ENCODE measurements at places on chromosomes 3 and 15.

DNA sequence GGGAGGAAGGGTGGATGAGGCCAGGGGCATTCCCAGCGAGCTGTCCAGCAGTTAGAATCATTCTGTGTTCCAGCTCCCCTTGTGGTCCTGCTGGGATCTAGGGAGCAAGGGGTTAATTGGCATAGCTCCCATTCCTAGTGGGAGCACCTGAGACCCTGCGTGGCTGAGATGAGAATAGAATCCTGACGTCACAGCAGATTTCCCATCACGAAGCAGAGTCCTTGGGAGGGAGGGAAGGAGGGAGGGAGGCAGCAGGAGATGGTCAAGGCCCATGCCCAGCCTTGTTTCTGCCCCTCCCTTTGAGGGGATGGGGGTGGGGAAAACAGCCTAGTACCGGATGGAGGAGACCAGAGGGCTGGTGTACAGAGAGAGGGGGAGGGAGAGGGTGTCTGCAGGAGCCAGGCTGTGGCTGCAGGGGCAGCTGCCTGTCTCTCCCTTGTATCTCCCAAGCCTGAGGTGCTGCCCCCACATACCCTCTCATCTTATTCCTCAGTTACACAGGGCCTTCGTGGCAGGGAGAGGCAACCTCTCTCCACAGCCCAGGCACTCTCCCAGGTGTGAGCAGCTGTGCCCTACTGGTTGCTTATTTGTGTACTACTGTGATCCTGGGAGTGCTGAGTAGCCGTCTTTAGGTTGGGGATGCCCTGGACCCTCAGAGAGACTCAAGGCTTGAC is 5.4 kb downstream of the TYRO3 start:
- DNase-seq, result peak; percentile 39

DNA sequence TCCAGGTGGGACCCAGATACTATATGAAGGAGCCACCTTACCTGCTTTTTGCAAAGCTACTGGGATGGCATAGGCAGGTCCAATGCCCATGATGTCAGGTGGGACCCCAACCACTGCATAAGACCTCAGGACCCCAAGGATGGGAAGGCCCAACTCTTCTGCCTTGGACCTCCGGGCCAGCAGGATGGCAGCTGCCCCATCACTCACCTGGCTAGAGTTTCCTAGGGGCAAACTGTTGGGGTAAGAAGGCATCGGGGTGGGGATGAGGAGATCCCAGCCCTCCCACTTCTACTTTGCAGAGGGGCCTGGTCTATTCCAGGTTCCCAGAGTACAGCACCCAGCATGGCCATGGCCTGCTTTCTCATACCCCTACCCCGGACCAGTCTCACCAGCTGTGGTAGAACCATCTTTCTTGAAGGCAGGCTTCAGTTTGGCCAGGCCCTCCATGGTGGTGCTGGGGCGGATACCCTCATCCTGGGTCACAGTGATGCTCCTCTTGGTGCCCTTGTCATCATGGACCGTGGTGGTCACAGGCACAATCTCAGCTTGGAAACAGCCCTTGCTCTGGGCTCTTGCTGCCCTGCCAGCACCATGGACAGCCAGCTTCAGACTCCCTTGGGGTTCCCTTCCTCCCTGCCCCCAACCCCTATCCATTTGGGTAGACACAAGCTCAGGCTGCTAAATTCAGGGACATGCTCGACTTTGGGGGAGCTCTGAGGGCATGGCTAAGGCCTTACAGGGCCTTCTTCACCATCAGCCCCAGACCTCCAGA is 10.6 kb downstream of the ACAA1 start:
- DNase-seq, result no peak

GRCh38 chr15:82919231-82919886 is 33.2 kb downstream of the HOMER2 start:
- peak; percentile 47 for DNase-seq

DNA sequence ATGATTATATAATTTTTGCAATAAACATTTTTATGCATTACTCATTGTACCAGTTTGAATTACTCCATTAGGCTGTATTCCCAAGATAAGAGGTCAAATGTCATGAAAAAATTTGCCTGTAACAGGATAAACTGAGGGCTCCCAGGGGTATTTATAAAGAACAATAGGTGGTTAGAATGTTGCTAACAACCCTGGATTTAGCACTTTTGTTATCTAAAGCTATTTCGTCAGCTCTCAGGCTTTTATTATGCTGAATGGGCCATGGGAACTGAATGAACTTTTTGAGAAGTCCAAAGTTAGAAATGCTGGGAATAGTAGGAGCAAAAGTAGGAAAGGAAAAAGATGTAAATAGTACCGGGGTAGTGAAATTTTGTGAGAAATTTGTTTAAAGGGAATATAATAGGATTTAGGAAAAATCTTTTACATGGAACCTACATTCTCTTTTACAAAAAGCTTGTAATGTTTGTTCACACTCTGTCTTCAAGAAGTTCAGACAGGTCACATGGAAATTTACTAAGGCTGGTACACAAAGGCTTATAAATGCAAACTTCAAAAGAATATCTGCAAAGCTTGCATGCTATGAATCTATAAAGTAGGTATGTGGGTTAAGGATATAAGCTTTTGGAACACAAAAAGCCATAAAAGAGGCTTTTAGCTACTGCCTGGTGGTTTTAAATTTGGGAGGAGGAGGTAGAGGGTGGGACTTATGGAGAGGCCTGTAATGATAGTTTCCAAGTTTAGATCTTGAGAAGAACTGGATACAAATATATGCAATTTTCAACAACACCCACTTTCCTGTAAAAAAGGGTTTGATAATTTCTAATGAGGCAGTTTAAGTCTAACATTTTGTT is 445.8 kb upstream of the NAALADL2 start:
- no peak for DNase-seq

GRCh38 chr3:196518966-196519717 is 4.0 kb upstream of the SMCO1 start:
- DNase-seq, result peak; percentile 69

GRCh38 chr3:100503448-100503847 is 11.0 kb downstream of the TMEM45A start:
- DNase-seq, result no peak

DNA sequence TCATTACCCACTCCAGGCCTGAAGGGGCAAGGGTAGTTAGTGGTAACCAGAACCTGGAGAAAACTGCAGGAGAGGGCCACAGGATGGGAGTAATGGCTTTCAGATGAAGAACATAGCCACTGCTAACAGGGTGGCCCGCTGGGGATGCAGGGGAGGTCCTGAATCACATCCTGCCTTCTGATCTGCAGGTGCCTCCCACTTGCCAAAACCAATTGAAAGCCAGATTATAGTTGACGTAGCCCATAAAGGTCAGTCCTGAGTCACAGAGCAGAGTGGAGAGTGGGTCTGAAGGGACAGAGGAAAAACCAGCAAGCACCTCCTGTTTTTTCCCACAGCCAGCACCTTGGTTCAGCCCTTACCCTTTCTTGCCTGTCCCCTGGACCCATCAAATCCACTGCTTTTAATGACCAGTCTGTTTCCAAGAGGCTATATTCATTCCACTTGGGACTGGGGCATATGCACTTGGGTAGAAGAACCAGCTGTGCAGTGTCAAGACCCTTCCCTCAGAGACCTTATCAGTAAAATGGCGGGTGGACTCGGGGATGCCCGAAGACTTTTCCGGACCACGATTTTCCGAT is 646 bp upstream of the SLC35G2 start:
- peak; percentile 67 for DNase-seq

- no peak for DNase-seq
Observed at GRCh38 chr15:92087211-92087610, 233.7 kb downstream of the SLCO3A1 start.

DNA sequence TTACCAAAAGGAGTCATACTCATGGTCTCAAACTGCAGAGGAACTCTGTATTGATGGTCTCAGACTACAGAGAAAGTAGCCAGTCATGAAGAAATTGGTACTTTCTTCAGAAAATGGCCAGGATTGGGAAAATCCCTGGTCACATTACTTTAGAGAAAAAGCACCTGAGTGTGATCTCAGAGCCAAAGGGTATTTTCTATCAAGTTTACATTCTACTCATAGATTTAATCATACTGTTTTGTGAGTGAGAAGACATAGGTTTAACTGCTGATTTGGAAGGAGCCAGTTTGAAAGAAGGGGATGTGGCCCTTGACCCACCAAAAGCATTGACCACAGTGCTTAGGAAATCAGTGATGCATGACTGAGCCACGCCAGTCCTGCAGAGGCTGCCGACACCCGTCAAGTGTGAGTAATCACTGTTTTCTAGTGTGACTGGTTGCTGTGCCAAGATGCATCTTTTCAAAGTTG is 203.6 kb downstream of the AKAP13 start:
- DNase-seq, result peak; percentile 28

DNA sequence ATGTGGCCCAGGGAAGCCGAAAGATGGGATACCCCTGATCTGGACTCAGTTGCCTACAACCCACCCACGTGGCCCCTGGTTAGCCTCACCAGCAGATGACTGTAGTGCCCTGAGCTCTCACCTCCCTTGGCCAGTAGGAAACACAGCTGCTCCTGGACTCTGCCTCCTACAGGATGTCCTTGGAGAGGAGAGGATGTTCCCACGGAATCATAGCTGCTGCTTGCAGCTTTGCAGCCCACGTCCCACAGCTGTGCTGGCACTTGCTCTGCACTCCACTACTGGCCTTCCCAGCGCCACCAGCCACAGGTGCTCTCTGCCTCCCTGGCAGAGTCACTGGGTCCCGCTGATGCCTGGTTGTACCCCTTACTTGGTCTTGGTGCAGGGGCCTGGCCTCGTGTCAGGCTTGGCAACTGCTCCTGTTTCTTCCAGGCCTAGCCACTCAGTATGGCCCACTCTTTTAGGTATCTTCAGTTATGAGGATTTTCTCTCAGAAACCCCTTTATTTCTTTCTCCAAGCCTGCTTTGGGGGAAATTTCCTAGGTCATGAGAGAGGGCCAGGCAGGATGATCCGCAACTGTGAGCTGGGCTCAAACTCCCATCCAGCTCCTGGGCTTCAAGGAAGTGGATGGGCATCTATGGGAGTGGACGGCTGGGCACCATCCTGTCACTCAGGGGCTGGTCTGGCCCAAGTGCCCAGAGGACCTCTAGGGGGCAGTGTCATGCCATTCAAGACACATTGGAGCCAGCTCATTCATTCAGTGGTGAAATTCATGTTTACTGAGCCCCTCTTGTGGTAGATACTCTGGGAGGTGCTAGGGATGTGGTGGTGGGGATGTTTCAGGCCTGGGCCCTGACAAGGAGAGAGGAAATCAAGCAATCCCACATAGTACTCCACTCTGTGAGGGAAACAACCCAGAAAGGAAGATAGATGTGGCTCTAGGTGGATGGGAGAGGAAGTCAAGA is 16.2 kb upstream of the VILL start:
- DNase-seq, result peak; percentile 72

GRCh38 chr3:145628211-145628610 is 532.8 kb downstream of the PLOD2 start:
- no peak for DNase-seq

DNA sequence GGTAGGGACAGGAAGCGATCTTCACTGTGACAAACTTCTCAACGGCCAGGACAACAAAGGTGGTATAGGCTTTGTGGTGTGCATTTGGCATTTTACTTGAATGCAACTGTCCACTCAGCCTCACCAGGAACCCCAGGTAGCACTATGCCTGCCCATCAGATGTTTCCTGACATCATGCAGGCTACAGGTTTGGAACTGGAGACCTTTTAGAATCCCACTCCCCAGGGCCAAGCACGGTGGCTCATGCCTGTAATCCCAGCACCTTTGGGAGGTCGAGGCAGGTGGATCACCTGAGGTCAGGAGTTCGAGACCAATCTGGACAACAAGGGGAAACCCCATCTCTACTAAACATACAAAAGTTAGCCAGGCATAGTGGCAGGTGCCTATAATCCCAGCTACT is 9.6 kb downstream of the STARD5 start:
- DNase-seq, result no peak

DNA sequence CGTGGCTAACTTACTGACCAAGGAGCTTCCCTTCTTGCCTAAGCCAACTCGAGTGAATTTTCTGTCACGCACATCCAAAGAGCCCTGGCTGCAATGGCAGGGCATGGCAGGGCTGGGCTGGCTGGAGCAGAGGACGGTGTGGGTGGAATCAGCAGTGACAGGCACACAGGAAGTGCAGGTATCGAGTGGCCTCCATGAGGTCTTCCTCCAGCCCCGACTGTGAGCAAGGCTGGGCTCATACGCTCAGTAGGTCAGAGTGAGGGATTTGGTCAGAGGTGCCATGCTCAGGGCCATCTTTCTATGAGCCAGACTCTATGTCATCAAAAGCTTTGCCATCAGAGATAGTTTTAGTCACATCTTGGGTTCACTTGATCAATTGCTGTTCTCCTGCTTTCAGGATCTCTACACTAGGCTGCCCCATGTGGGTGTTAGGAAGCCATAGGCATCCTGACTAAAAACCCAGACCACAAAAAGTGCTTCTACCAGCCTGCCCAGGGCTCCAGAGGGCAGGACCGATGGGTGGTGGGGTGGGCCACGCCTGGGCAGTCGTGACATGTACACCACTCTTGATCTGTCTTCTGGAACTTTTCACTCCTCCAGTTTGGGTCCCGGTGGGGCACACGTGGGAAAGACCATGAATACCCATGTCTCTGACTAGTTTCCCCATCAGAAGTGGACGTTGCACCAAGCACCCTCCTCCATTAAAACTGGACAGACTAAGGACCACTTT is 22.6 kb upstream of the COMMD4 start:
- DNase-seq, result no peak

GRCh38 chr15:48563934-48564333 is 81.6 kb downstream of the FBN1 start:
- DNase-seq, result peak; percentile 41

GRCh38 chr15:31799319-31799714 is 231.0 kb upstream of the CHRNA7 start:
- no peak for DNase-seq

- DNase-seq, result no peak
Observed at GRCh38 chr3:69871251-69871650, 128.3 kb upstream of the SAMMSON start.

- DNase-seq, result peak; percentile 72
Observed at GRCh38 chr3:145776782-145777408, 384.1 kb downstream of the PLOD2 start.

DNA sequence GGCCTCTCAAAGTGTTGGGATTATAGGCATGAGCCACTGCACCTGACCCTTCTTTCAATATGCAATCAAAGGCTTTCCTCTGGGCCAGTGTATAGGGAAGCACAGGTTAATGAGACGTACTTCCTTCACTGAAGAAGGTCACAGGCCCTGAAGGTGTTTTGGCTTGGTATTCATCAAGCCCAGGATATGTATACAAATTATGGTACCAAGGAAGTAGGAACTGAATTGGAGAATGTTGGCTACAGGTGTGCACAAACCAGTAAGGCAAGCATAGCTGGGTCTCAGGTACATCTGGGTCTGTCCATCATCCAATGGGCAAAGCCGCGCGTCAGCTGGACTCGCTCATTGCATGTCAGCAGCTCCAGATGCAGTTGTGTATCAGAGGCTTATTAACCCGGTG is 237.9 kb downstream of the ADAMTS17 start:
- DNase-seq, result no peak
